Activated naive CD4-positive, alpha-beta T cell treated with anti-CD3 and anti-CD28 coated beads for 36 hours (primary cell): ENCODE measurements at places on chromosomes 1 and 21.

GRCh38 chr1:5973771-5974170 lies 18.5 kb downstream of the NPHP4 start:
- H3K36me3 ChIP-seq, result peaks cover 8% of the 10 kb centered on the region
- DNase-seq, result no peak
- H3K4me3 ChIP-seq, result no peak overlapping the region

- no peaks in the 10 kb centered on the region for H3K4me1 ChIP-seq
- DNase-seq, result no peak
- no peaks in the 10 kb centered on the region for H3K36me3 ChIP-seq
- no peak overlapping the region for H3K4me3 ChIP-seq
- H3K27ac ChIP-seq, result no peak overlapping the region
Observed at GRCh38 chr21:28704746-28705145, 287.9 kb downstream of the LTN1 start.

GRCh38 chr21:29550205-29550604 lies 251.5 kb downstream of the BACH1 start:
- H3K27me3 ChIP-seq, result no peaks in the 10 kb centered on the region
- no peak overlapping the region for H3K4me3 ChIP-seq
- no peak for DNase-seq
- H3K27ac ChIP-seq, result no peak overlapping the region
- no peaks in the 10 kb centered on the region for H3K4me1 ChIP-seq

DNA sequence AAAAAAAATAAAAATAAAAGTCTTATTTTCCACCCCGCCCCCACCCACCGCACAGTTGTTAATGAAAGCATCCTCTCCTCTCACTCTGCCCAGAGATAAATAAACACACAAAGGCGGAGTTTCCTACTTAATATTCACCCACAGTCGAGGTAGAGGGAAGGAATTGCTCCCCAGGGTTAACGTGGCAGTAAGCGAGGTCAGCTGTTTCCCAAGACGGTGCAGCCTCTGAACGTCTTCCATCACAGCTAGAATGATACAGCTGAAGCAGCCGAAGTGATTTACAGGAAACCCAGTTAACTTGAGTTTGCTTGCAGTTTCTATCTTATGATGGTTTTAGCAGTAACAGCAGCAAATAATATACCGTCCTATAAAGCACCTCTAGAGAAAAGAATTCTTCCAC lies 283.9 kb downstream of the PBX1 start:
- no peaks in the 10 kb centered on the region for H3K36me3 ChIP-seq
- H3K27ac ChIP-seq, result no peak overlapping the region
- peaks cover 3% of the 10 kb centered on the region for H3K27me3 ChIP-seq
- no peak overlapping the region for H3K4me3 ChIP-seq

GRCh38 chr1:145826030-145826429 lies 2.0 kb downstream of the POLR3C start:
- H3K27me3 ChIP-seq, result no peaks in the 10 kb centered on the region
- H3K4me3 ChIP-seq, result peak overlapping the region; percentile 53
- H3K27ac ChIP-seq, result no peak overlapping the region
- peaks cover 37% of the 10 kb centered on the region for H3K36me3 ChIP-seq

GRCh38 chr1:119966020-119966419 lies 69.7 kb upstream of the ADAM30 start:
- no peaks in the 10 kb centered on the region for H3K27me3 ChIP-seq
- no peak overlapping the region for H3K4me3 ChIP-seq
- no peak overlapping the region for H3K27ac ChIP-seq
- H3K36me3 ChIP-seq, result peaks cover 36% of the 10 kb centered on the region
- DNase-seq, result no peak
- H3K4me1 ChIP-seq, result peaks cover 3% of the 10 kb centered on the region

GRCh38 chr1:95086949-95087533 lies 14.3 kb upstream of the ALG14 start:
- no peak overlapping the region for H3K4me3 ChIP-seq
- peaks cover 2% of the 10 kb centered on the region for H3K27me3 ChIP-seq
- no peak for DNase-seq
- H3K36me3 ChIP-seq, result no peaks in the 10 kb centered on the region

GRCh38 chr1:212567638-212568037 lies 40.9 kb upstream of the ATF3 start:
- H3K36me3 ChIP-seq, result no peaks in the 10 kb centered on the region
- DNase-seq, result no peak
- no peaks in the 10 kb centered on the region for H3K27me3 ChIP-seq
- peak overlapping the region; percentile 88 for H3K27ac ChIP-seq
- no peak overlapping the region for H3K4me3 ChIP-seq
- peaks cover 32% of the 10 kb centered on the region for H3K4me1 ChIP-seq

DNA sequence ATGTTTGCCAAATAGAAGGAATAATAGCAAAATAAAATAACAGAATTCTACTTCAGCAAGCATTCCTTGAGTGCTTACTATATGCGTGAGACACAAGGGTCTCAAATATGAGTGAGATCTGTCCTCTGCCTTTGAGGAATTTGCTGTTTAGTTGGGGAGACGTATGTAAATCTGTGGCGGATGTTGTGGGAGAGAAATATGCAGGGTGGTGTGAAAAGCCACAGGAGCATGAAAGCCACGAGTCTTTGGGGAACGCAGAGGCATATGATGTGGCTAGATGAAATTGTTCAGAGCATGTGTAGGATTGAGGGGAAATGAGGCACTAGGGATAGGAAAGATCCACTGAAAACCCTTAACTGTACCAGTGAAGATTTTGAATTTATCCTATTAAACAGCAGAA lies 244.4 kb downstream of the PBX1 start:
- no peaks in the 10 kb centered on the region for H3K27me3 ChIP-seq
- no peak overlapping the region for H3K4me3 ChIP-seq
- H3K4me1 ChIP-seq, result no peaks in the 10 kb centered on the region
- no peak for DNase-seq

DNA sequence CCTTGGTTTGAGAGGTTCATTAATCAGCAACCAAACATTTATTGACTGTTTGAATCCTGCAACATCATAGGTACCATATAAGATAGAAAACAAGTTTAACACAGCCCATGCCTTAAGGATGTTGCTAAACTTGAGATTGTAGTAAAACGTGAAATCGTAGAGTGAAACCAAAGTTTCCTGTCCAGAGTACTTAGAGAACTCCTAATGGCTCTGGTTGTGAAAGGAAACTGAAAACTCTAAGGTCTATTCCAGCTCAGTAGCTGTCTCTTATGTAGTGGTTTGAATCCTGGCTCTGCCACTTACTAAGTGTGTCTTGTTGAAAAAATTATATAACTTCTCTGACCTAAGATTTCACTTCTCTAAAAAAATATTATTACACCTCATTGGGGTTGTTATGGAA lies 310.9 kb downstream of the NTNG1 start:
- no peaks in the 10 kb centered on the region for H3K4me1 ChIP-seq
- no peak overlapping the region for H3K27ac ChIP-seq
- no peak for DNase-seq

DNA sequence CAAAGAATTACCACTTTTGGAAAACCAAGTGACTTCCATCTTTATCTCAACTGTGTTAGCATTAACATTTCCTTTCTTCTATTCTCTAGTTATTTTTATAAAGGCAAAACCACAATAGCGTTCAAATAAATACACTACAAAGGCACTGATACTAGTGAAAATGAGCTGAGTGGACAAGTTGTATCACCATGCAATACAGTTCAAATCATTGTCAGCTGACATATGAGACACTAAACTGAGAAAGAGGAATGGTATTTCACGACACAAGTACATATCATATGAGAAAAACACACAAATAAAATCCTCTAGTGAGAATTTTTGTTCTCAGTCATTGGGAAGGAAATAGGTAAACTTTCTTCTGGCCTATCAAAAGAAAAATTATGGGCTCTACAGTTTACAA lies 26.2 kb downstream of the ENAH start:
- no peak for DNase-seq
